ENCODE measurements at places on chromosomes 16 and 17. TPM values are rescaled to one million over a fixed set of nuclear protein-coding genes. Genes with fewer than 3 reads are reported as not detected.

The RGS9 gene
- polyA plus RNA-seq: 17.7 TPM

The RASL10B gene
- 13.0 TPM for polyA plus RNA-seq

The SLC47A1 gene
- 27.3 TPM for polyA plus RNA-seq

The PYY gene
- polyA plus RNA-seq: 0.22 TPM

The MAP2K3 gene
- 20.5 TPM for polyA plus RNA-seq

The TBC1D3C gene
- not detected for polyA plus RNA-seq

The LGALS9B gene
- not detected for polyA plus RNA-seq

The TM4SF5 gene
- polyA plus RNA-seq: 1.1 TPM

The RNF157 gene
- polyA plus RNA-seq: 28.7 TPM

The PRKCB gene
- polyA plus RNA-seq: 3.8 TPM

The ADAM11 gene
- polyA plus RNA-seq: 2.8 TPM

The GJC1 gene
- polyA plus RNA-seq: 30.3 TPM

- DNase-seq: no peak
Measured at GRCh38 chr16:83713597-83713996, 94.2 kb upstream of the HSBP1 start.

DNA sequence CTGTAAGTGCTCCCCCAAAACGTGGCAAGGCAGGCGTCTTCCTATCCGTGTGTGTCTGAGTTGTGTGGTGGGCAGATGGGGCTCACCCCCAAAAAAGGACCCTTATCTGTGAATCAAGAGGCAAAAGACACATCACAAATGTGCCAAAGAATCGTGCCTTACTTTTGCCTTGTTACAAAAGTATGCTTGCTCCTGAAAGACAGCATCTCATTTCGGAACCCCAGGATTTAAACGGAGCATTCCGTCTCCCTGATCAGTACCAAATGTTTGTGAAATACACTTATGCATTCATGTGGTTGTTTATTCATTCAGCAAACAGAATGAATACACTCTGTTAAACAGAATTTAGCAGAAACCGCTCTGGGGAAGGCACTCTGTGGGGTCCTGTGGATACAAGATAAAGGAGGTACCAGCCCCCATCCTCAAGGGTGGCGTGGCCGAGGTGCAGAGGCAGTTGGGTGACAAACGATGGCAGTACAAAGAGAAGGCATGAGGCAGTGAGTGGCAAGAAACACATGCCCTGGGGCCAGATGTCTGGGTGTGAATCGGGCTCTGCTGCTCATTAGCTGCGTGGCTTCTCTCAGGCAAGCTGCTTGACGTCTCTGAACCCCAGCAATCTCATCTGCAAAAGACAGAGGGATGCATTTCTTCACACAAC is 654 bp downstream of the WFDC1 start:
- no peak for DNase-seq

- no peak for DNase-seq
Measured at GRCh38 chr16:17299790-17300189, 171.0 kb downstream of the XYLT1 start.

- no peak for DNase-seq
Measured at GRCh38 chr16:77385481-77385880, 49.4 kb downstream of the ADAMTS18 start.

GRCh38 chr16:79372503-79373184 is 227.9 kb downstream of the MAF start:
- DNase-seq: no peak

- no peak for DNase-seq
Measured at GRCh38 chr17:901191-901950, 78.2 kb downstream of the NXN start.

DNA sequence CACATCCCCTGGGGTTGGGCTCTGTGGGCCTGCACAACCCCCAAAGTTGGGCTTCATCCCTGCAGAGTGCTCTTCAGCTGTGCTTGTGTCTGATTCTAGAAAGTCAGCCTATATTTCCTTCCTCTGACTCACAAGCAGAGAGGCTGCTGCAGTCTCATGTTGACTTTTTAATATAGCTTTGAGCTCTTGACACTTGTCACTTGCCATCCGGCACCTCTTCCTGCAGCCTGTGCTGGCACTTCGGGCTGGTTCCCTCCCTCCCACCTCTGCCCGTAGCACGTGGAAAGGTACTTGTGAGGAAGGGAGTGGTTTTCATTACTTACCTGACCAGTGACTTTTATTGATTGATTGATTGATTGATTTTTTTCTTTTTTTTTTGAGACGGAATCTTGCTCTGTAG is 19.0 kb upstream of the JPT2 start:
- no peak for DNase-seq

GRCh38 chr16:21994856-21995465 is 6.0 kb downstream of the PDZD9 start:
- DNase-seq: no peak

DNA sequence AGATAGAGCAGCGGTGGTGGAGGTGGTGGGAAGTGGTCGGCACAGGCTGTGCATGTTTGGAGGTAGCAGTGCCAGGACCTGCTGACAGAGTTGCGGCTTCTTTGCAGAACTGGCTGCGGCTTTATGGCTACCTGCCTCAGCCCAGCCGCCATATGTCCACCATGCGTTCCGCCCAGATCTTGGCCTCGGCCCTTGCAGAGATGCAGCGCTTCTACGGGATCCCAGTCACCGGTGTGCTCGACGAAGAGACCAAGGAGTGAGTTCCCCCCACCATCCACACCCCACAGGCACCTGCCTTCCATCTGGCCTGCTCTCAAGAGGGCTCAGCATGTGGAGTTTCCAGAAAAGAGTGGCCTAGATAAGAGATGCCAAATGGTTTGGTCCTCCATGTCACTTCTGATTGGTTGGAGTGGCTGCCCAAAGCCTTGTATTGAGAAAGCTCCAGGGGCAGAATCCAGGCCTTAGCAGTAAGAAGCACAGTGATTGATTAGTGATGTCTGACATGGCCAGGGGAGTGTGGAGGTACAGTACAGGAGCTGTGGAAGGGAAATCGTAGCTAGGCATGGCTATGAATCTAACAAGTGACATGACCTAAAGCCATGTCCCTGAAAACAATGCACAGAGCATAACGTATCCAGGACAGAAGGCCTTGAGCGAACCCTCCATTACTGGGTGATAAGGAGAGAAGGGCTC is 12.0 kb downstream of the MMP15 start:
- DNase-seq: no peak

GRCh38 chr17:78269955-78270381 is 38.5 kb downstream of the TMEM235 start:
- no peak for DNase-seq

GRCh38 chr16:86834451-86835035 is 256.2 kb downstream of the FOXL1 start:
- no peak for DNase-seq

GRCh38 chr16:59274141-59274540 is 540.0 kb upstream of the GOT2 start:
- DNase-seq: no peak

- DNase-seq: no peak
Measured at GRCh38 chr17:50203086-50203485, 1.7 kb upstream of the COL1A1 start.

- DNase-seq: no peak
Measured at GRCh38 chr17:64531955-64532371, 25.2 kb downstream of the CEP95 start.

GRCh38 chr16:85935391-85935973 is 36.5 kb downstream of the IRF8 start:
- DNase-seq: no peak

- DNase-seq: no peak
Measured at GRCh38 chr16:56260378-56261160, 69.3 kb downstream of the GNAO1 start.

- DNase-seq: no peak
Measured at GRCh38 chr16:8941718-8942344, 21.9 kb downstream of the USP7 start.

DNA sequence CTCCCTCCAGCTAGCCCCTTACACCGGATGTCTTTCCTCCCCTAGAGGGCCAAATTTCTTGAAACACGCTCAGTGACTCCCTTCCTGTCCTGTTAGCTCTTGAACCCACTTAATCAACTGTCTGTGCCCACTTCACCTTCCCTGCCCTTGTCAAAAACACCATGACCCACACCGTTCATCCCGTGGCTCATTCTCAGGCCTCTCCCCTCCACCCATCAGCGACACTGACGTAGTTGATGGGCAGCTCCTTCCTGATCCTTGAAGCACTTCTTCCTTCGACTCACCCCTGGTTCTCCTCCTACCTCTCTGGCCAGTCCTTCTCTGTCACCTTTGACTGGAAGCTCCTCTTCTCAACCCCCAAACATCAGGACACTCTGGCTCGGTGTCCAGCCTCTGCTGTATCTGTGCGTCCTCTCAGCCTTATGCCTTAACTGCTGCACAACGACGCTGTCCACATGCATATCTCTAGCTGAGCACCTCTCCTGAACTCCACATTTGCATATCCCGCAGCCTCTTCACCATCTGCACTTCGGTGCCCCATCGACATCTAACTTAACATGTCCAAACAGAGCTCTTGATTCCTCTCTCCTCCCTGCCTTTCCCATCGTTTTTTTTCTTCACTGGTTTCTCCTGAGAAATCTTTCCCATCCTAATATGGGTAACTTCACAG is 39.3 kb upstream of the CCDC182 start:
- DNase-seq: no peak

GRCh38 chr16:77276661-77277060 is 77.5 kb downstream of the SYCE1L start:
- no peak for DNase-seq

- DNase-seq: no peak
Measured at GRCh38 chr16:31202414-31203375, at the start of gene PYCARD. PYCARD (minus strand) TSS chr16:31202760; CDS start chr16:31202690, 70 bp downstream.

DNA sequence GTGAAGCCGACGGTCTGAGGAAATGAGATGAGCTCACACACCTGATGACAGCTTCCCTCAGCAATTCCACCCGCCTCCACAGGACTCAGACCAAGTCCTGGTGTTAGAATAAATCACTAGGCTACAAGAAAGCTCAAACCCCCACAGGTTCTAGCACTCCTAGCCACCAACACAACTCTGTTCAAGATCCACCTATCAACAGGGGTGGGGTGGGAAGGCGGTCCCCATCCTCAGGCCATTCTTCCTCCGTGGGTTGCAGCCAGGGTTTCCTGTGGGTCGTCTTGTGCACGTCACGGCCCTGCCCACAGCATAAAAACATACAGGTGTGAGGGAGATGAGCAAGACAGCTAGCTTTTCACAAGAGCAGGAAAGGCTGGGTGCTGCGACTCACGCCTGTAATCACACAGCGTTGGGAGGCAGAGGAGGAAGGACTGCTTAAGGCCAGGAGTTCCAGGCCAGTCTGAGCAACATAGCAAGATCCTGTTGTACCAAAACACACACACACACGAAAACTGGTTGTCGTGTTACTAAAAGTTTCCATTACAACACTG is 81.1 kb downstream of the ANKRD11 start:
- no peak for DNase-seq

GRCh38 chr16:55938126-55938525 is 63.0 kb upstream of the CES5A start:
- DNase-seq: no peak

- no peak for DNase-seq
Measured at GRCh38 chr16:81481207-81481821, 36.7 kb downstream of the CMIP start.

DNA sequence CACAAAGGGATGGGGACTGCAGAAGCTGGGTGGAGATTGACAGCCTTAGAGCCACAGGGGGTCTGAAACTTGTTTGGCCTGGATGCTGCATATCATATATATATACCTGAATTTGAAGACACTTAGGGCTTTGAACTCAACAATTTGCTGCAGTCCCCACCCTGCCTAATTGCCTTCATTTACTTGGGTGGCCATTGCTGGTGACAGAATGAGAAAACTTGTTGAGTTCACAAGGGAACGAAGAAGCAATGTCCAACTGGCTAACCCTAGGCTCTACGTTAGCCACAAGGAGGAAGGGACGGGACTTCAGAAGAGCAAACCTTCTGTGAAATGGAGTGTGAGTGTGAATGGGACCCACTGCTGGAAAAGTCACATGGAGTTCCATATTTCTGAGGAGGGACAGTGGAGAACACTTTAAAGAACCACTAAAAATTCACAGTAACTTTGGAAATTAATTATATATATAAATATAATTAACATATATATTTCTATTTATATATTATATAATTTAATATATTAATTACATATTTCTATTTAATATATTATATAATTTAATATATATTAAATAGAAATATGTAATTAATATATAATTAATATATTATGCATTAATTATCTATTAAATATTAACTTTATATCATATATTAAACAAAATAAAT is 215.3 kb upstream of the SOX9 start:
- no peak for DNase-seq

DNA sequence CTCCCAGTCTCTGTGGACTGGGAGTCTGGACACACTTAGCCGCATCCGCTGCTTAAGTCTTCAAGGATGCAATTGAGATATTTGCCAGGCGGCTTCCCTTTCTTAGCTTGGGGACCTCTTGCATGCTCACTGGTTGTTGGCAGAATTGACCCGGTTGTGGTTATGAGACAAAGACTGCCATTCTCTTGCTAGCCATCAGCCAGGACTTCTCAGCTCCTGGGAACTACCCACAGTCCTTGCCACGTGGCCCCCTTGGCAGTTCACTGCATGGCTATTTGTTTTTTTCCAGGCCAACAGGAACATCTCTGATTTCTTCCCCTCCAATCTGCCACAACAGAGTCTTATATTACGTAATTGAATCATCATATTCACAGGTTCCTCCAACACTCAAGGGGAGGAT is 25.5 kb downstream of the CACNG4 start:
- no peak for DNase-seq

GRCh38 chr17:53796642-53797041 is 26.1 kb upstream of the KIF2B start:
- no peak for DNase-seq

DNA sequence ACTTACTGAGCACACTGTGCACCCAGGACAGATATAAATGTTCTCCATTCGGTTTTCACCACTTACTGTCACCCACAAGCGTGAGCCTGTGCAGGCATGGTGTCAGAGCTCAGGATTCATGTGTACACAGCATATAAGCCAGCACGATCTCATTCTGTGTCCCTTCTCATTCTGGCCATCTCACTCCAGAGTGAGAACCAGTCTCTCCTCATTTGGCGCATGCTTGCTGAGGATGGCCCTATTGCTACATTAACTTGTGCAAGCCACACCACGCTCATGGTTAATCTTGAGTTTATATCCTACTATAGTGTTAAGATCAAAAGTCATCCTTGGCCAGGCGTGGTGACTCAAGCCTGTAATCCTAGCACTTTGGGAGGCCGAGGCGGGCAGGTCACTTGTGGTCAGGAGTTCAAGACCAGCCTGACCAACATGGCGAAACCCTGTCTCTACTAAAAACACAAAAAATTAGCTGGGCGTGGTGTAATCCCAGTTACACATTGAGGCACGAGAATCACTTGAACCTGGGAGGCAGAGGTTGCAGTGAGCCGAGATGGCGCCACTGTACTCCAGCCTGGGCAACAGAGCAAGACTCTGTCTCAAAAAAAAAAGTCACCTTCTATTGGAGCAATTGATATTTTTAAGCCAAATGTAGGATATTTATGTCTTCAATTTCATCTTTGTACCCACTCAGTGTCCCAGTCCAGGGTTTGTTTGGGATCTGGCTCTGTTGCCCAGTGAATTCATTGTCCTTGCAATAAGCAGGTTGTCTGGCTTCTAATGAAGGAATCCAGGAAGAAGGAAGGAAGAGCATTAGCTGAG is 20.9 kb downstream of the SOCS1 start:
- no peak for DNase-seq

- DNase-seq: no peak
Measured at GRCh38 chr16:50534958-50535357, 13.2 kb upstream of the NKD1 start.

- no peak for DNase-seq
Measured at GRCh38 chr16:67800338-67800926, 5.9 kb downstream of the RANBP10 start.

GRCh38 chr17:69928611-69929010 is 146.4 kb upstream of the KCNJ16 start:
- DNase-seq: no peak
